Mesangial cell (primary cell): ENCODE measurements at places on chromosomes 4 and X. TPM values are rescaled to one million over a fixed set of nuclear protein-coding genes. Genes with fewer than 3 reads are reported as not detected.

XK gene
- 0.13 and 0.16 TPM in 2 replicates for total RNA-seq

CCKAR gene
- total RNA-seq = 0.33 TPM in 1 of 2 replicates, not detected in the other

COX7B2 gene
- not detected in 2 replicates for total RNA-seq

ETDB gene
- not detected in 2 replicates for total RNA-seq

FRYL gene
- 19.1 and 28.4 TPM in 2 replicates for total RNA-seq

JCHAIN gene
- not detected in 2 replicates for total RNA-seq

GPR34 gene
- total RNA-seq = not detected in 2 replicates

SMIM10L2A gene
- total RNA-seq = 0.16 and 2.3 TPM in 2 replicates

PHOX2B gene
- total RNA-seq = not detected in 2 replicates

GAR1 gene
- 6.5 and 9.6 TPM in 2 replicates for total RNA-seq

FGFBP2 gene
- not detected in 2 replicates for total RNA-seq

DKC1 gene
- total RNA-seq = 14.8 and 50.4 TPM in 2 replicates

GPC3 gene
- 0.65 and 3.7 TPM in 2 replicates for total RNA-seq

DRD5 gene
- not detected in 2 replicates for total RNA-seq

SPANXC gene
- total RNA-seq = not detected in 2 replicates

SLC2A9 gene
- total RNA-seq = 0.81 and 2.8 TPM in 2 replicates

ARR3 gene
- not detected in 2 replicates for total RNA-seq

BMP3 gene
- total RNA-seq = 0.63 TPM in 1 of 2 replicates, not detected in the other

CACNA1F gene
- total RNA-seq = under 0.01 TPM in 1 of 2 replicates, not detected in the other

CLIC2 gene
- total RNA-seq = not detected in 2 replicates

MFAP3L gene
- total RNA-seq = 3.1 and 5.6 TPM in 2 replicates

CENPE gene
- 0.63 and 11.2 TPM in 2 replicates for total RNA-seq

PRRG3 gene
- not detected in 2 replicates for total RNA-seq

ABLIM2 gene
- total RNA-seq = 10.9 TPM in 1 of 2 replicates, not detected in the other

MAOB gene
- 2.8 and 7.6 TPM in 2 replicates for total RNA-seq

TLR6 gene
- total RNA-seq = 0.25 and 0.49 TPM in 2 replicates

ADAMTS3 gene
- 6.7 and 17.1 TPM in 2 replicates for total RNA-seq

MAMLD1 gene
- total RNA-seq = 2.9 and 3.3 TPM in 2 replicates

F11 gene
- not detected in 2 replicates for total RNA-seq

ZC4H2 gene
- total RNA-seq = 9.3 and 11.6 TPM in 2 replicates

P2RY8 gene
- total RNA-seq = not detected in 2 replicates

CTAG2 gene
- 2.8 TPM in 1 of 2 replicates, not detected in the other for total RNA-seq

RNF128 gene
- total RNA-seq = 3.3 and 11.2 TPM in 2 replicates
